Activated CD4-positive, alpha-beta T cell treated with anti-CD3 and anti-CD28 coated beads, Interleukin-2, amount 10 ng/mL, durations not matched to agents 7 days and 5 days (primary cell): ENCODE measurements at places on chromosomes 3 and 15. TPM values are rescaled to one million over a fixed set of nuclear protein-coding genes. Genes with fewer than 3 reads are reported as not detected.

Gene TRIM71
- not detected for total RNA-seq

Gene UQCC5
- total RNA-seq: 11.7 TPM

DNA sequence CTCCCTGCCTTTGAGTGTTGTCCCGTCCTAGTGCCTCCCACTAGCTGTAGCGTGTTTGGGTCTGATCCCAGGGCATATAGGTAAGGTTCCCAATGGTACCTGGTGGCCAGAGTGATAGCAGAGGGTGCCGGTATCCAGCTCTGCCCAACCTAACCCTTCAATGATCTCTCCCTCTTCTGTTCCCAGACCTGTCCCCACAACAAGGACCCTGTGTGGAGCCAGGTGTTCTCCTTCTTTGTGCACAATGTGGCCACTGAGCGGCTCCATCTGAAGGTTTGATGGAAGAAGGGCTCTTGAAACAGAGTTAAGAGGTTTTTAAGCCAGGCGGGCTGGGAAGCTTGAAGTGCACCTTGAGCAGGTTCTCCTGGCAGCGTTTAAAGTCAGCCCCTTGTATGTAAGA, 35.5 kb downstream of the ESYT3 start:
- DNase-seq: no peak
- H3K27ac ChIP-seq: no peak overlapping the region
- H3K4me1 ChIP-seq: no peaks in the 10 kb centered on the region
- H3K36me3 ChIP-seq: no peaks in the 10 kb centered on the region
- H3K4me3 ChIP-seq: no peak overlapping the region
- H3K27me3 ChIP-seq: peaks cover 17% of the 10 kb centered on the region

GRCh38 chr3:85584779-85585356, 626.1 kb downstream of the CADM2 start:
- H3K27ac ChIP-seq: no peak overlapping the region
- no peaks in the 10 kb centered on the region for H3K27me3 ChIP-seq
- no peaks in the 10 kb centered on the region for H3K4me1 ChIP-seq
- H3K36me3 ChIP-seq: no peaks in the 10 kb centered on the region
- DNase-seq: no peak
- H3K4me3 ChIP-seq: no peak overlapping the region

DNA sequence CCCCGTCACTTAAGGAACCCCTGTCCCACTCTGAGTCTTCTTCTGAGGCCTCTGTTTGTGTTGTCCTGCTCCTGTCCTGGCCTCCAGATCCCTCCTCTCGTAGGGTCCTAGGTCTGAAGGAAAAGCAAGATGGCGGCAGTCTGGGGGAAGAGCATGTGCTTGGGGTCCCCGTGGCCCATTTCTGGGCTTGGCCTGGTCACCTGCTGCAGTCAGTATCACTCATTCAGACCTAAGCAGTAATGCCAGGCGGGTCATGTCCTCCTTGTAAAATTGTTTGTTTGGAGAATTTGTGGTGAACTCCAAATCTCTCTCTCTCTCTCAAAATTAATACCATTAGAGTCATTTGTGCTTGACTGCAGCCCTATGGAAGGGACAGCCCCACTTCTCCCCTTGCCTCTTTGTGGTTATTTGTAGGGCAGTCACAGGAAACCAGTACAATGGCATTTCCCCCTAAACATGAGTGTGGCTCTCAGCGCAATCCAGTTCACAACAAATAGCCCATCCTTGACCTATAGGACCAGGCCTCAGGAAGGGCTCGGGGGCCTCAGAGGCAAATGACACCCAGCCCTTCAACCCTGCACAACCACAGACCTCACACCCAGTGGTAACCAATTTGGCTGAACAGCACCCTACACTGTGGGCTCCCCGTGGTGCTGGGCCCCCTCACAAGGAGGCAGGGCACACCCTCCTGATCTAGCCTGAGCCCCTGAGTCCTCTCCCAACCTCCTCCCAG, 173.5 kb downstream of the OR4M2 start:
- DNase-seq: no peak
- no peaks in the 10 kb centered on the region for H3K36me3 ChIP-seq
- peaks cover 22% of the 10 kb centered on the region for H3K4me1 ChIP-seq

GRCh38 chr3:16784973-16785372, 99.8 kb upstream of the PLCL2 start:
- H3K4me1 ChIP-seq: no peaks in the 10 kb centered on the region
- no peak overlapping the region for H3K4me3 ChIP-seq
- no peak for DNase-seq

DNA sequence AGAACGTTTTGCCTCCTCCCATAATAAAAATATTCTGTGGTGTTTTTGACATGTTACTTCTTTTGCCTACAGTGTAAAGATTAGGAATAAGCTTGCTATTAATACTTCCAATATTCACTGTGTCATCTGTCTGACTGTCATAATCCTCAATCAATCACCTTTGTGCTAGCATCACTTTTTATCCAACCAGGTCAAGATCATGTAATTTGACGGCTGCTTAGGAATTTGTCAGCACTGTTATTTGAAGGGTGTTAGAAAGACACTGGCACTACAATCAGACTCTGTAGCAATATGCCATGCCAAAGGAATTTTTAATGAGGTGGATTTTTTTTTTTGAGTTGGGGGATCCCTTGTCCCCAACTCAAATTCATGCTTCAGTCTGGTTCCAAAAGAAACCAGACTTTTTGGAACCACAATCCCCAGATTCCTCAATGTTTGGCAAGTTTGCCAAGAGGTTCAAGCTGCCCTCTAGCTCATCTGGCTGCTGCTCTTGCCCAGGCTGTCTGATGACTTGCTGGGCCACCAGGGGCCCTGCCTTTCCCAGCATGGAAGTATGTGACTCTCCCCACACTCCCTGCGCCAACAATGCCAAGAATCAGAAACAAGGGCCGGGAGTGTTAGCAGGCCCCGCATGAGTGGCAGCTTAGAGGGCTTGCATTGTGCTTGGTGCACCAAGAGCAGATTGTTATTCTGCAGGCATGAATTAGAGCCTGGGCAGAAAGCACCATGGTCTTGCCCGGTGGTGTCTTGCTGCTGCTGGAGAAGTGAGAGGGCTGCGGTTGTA, 58.6 kb upstream of the TSC22D2 start:
- no peaks in the 10 kb centered on the region for H3K36me3 ChIP-seq
- no peak overlapping the region for H3K4me3 ChIP-seq
- H3K27me3 ChIP-seq: peaks cover 7% of the 10 kb centered on the region
- no peak for DNase-seq
- H3K4me1 ChIP-seq: no peaks in the 10 kb centered on the region

GRCh38 chr3:197331131-197331530, 32.7 kb upstream of the DLG1 start:
- H3K4me1 ChIP-seq: peaks cover 1% of the 10 kb centered on the region
- DNase-seq: no peak
- no peaks in the 10 kb centered on the region for H3K36me3 ChIP-seq
- H3K27me3 ChIP-seq: peaks cover 12% of the 10 kb centered on the region
- H3K27ac ChIP-seq: no peak overlapping the region
- H3K4me3 ChIP-seq: no peak overlapping the region

DNA sequence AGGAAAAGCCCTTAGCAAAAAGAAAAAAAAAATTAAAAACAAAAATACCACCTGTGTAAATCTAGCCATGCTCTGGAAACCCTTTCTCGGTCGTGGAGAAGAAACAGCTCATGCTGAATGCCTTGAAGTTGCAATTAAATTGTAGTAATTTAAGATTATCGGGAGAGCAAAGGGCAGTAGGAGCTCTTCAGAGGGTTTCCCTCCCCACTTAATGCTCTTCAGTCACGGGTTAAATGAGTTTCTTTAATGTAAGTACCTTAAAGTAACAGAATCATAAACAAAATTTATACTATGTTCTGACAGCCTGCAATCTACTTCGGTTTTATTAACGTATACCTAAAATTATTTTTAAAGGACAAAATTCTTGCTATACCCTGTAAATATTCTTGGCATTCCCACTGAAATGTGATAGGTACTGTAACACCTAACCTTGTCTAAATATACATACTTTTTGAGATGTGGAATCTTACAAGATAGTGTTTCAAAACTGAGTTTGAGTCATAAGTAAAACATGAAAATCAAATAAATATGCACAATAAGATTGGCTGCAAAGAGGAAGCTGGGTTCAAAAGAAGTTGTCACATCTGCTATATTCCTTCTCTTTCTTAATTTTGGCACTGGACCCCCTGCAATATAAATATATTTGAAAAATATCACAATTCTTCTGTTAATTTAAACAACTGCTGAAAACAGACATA, 5.3 kb downstream of the FOXP1 start:
- H3K27ac ChIP-seq: no peak overlapping the region
- peaks cover 30% of the 10 kb centered on the region for H3K4me1 ChIP-seq
- H3K36me3 ChIP-seq: peaks cover 20% of the 10 kb centered on the region

DNA sequence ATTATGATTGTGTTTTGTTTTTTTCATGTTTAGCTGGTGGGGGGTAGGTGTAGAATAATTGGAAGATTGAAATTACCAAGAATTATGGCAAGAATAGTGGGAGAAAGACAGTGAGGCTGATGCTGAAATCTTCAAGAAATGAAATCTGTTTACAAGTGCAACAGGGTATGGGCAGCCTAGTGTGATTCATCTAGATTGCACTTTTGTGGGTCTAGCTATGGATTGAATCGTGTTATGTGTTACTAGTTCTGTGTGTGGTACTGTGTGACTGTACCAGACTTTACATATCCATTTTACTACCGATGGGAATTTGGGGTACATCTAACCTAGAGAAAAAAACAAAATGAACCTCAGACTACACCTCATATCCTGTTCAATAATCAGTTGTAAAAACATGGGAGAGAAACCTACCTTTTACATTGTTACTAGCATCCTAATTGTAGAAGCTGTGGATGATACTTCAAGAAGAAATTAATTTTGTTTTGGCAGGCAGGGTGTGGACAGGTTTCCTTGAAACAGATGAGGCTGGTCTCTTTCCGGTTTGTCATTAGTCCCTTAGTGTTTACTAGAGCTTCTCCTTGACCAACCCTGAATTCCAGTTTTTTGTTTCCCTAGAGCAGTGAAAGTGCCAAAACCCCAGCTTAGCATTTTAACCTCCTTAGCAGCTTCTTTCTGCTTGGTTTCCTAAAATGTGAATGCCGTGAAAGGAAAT, 47.9 kb downstream of the OPA1 start:
- H3K27ac ChIP-seq: no peak overlapping the region
- no peaks in the 10 kb centered on the region for H3K4me1 ChIP-seq

DNA sequence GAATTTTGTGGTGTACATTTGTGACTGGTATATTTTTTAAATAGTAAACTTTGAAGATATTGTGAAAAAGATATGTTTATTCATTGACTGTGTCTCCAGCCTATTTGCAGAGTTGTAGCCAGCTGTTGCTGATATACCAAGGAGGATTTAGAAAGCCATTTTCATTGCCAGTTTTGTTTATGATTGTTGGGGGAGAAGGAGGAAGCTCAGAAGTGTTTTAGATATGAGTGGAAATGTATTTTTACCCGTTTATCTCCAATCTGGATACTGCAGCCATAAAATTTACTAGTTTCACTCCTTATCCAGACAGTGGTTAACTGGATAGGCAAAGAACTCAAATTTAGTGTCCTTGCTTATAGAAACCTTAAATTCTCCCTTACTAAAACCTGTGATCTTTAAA, 18.8 kb downstream of the ATP11B start:
- peaks cover 16% of the 10 kb centered on the region for H3K36me3 ChIP-seq
- H3K4me1 ChIP-seq: peaks cover 21% of the 10 kb centered on the region
- no peaks in the 10 kb centered on the region for H3K27me3 ChIP-seq
- H3K4me3 ChIP-seq: no peak overlapping the region

DNA sequence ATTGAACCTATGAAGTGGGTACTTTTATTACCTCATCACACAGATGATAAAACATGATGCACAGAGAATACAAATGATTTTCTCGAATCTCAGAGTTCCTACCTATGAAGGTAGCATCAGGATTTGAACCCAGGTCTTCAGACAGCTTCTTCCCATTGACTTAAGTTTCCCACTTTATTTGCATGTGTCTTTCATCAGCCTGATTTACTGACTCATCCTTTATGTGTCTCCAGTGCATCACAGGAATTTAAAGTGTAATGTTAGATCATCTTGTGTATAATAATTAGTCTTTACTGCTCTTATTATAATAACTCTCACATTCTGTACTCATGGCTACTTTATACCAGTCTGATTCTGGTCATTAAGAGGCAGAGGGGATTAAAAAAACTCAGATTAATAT, 449.4 kb upstream of the SUCLG2 start:
- H3K27ac ChIP-seq: no peak overlapping the region
- no peaks in the 10 kb centered on the region for H3K27me3 ChIP-seq
- no peaks in the 10 kb centered on the region for H3K36me3 ChIP-seq
- no peak overlapping the region for H3K4me3 ChIP-seq

- no peaks in the 10 kb centered on the region for H3K27me3 ChIP-seq
- H3K36me3 ChIP-seq: peaks cover 70% of the 10 kb centered on the region
- H3K27ac ChIP-seq: peak overlapping the region; percentile 88
- H3K4me1 ChIP-seq: peaks cover 68% of the 10 kb centered on the region
Measured at GRCh38 chr3:187005827-187006481, 75.6 kb downstream of the ST6GAL1 start.

GRCh38 chr3:31947671-31948091, 33.4 kb downstream of the OSBPL10 start:
- H3K27me3 ChIP-seq: peaks cover 13% of the 10 kb centered on the region
- DNase-seq: no peak
- no peak overlapping the region for H3K27ac ChIP-seq
- no peak overlapping the region for H3K4me3 ChIP-seq
- peaks cover 4% of the 10 kb centered on the region for H3K4me1 ChIP-seq

DNA sequence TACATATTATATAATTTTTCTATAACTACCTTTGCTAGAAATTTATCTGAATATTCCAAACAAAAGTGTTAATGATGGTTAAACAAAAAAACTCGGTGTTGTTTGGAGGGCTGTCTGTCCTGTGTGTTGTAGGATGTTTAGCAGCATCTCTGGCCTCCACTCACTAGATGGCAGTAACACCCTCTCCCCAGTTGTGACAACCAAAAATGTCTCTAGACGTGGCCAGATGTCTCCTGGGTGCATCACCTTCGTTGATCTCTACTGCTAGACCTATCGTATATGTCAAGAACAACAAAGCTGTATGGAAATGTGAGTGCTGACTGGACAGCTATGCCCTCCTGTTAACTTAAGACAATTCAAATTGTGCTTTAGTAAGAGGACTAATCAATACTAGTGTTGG, 14.1 kb downstream of the ANKRD34C start:
- peaks cover 32% of the 10 kb centered on the region for H3K27me3 ChIP-seq
- H3K4me1 ChIP-seq: no peaks in the 10 kb centered on the region
- H3K36me3 ChIP-seq: no peaks in the 10 kb centered on the region
- H3K27ac ChIP-seq: no peak overlapping the region
- H3K4me3 ChIP-seq: no peak overlapping the region

DNA sequence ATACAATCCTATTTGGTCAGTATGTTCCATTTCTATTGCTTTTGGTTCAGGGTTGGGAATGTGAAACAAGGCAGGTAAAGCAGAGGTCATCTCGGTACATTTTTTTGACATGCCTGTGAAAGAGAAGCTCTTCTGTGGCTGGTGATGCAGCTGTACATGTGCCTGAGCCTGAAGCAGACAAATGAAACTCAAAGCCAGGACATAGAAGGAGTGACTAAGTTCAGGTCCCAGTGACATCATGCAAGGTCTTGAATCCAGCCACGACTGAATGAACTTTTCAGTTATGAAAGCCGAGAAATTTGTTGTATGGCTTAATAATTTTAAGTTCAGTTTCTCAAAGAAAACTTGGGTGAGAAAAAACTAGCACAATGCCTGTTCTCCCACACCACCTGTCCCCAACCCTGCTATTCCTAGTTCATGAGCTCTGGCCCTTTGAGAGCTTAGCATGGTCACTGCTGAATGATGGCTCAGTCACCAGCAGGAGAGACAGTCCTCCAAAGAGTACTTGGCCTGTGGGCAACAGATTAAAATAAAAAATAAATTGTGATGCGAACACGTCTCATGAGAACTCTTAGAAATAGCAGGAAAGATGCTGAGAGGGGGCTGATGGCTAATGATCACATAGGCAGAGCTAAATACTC, 600.2 kb upstream of the GRM7 start:
- no peaks in the 10 kb centered on the region for H3K4me1 ChIP-seq
- no peak overlapping the region for H3K4me3 ChIP-seq
- H3K27me3 ChIP-seq: no peaks in the 10 kb centered on the region
- no peak overlapping the region for H3K27ac ChIP-seq
- no peak for DNase-seq
